ENCODE measurements at places on chromosomes 1 and 21.

DNA sequence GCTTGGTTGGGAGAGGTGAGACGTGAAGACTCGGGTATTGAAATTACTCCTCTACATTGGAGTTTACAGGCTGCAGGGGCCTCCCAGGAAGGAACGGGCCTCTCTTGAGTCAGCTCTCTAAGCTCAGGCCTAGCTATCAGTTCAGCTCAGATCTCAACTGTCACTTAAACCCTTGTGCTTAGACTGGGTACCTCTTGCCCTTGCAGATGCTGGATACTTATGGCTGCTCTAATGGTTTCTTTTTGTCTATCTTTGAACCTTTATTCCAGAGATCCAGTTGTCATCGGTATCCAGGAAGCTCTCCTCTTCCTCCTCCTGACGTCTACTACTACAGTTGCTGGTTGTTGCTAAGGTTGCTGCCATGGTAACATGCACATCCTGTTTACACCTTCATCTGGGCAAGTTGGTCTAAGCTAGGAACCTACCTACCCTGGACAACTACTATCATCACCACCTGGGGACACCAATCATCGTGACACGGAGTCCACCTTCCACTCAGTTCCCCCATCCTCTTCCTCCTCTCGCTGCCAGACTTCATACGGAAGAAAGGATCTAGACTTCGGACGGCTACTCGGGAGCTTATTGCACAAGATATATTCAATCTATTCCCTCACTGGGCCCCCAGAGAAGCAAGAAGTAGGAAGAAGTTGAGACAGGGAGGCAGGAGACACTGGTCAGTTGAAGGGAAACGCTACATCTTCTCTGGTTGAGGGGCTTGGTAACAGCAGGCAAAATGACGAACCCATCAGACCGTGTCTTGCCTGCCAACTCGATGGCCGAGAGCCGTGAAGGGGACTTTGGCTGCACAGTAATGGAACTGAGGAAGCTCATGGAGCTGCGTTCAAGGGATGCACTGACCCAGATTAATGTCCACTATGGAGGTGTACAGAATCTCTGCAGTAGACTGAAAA is 56.1 kb downstream of the ATP2B4 start:
- no peaks in the 10 kb centered on the region for H3K36me3 ChIP-seq
- peaks cover 12% of the 10 kb centered on the region for H3K4me1 ChIP-seq
- H3K4me3 ChIP-seq, result no peak overlapping the region

DNA sequence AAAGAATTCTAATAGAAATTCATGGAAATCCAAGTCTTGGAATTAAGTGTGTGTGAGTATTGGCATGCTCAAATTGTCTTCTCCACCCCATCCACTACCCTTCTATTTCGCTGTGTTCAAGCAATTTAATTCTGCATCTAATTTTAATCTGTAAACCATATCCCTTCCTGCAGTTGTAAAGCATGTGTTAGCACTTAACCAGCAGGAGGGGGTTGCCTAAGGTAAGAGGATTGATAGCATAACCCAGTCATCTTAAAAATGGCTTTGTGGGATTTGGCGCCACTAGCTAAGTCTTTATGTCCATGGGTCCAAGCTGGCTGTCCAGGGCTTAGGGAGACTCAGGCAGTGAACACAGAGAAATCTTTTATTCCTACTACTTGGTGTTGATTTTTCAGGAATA is 210.3 kb downstream of the PTPRC start:
- no peak overlapping the region for H3K27ac ChIP-seq
- no peak for DNase-seq
- H3K27me3 ChIP-seq, result no peaks in the 10 kb centered on the region
- H3K36me3 ChIP-seq, result no peaks in the 10 kb centered on the region
- H3K4me3 ChIP-seq, result no peak overlapping the region

DNA sequence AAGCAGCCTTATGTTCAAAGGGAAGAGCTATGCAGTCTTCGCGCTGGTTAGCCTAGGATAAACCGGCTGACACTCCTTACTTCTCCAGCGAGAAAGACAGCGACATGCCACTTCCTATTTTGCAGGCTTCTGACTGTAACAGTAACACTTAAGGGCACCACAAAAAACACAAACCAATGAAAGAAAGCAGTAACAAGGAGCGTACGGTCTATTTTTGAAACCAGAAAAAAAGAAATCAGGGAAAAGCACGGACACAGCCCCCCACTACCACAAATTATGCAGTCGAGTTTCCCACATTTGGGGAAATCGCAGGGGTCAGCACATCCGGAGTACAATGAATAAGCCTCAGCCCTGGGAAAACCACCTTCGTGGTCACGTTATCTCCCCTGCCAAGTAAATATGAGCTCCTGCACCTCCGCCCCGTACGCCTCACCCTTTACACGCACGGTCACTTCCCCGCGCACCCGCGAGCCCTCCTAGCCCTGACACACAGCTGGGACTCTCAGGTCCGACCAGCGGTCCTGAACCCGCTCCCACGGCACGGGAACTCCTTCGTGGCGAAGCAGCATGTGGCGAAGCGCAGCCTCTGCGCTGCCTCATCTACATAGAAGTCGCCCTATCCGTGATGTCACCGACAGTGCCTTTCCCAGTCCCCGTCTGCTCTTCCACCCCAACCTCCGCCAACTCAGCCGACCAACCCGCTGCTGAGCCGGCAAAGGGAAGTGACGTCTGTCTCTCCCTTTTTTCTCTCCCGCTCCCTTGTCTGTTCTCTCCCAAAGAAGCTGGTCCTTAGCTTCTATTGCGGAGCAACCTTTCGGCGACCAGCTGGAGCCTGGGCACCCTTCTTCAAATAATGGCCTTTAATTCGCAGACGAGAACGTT is 40.9 kb upstream of the PPIAL4F start:
- H3K27me3 ChIP-seq, result 0 out of 2 replicates have a peak, but pooled peaks cover 11% of the 10 kb centered on the region
- peaks cover 4% of the 10 kb centered on the region for H3K4me1 ChIP-seq
- peak overlapping the region; percentile 63 for H3K4me3 ChIP-seq
- H3K27ac ChIP-seq, result peak overlapping the region; percentile 96
- peak; percentile 95 for DNase-seq
- H3K36me3 ChIP-seq, result no peaks in the 10 kb centered on the region

GRCh38 chr1:202163281-202164270 is 3.2 kb upstream of the PTPN7 start:
- no peak overlapping the region for H3K27ac ChIP-seq
- no peaks in the 10 kb centered on the region for H3K36me3 ChIP-seq
- DNase-seq, result no peak
- H3K4me3 ChIP-seq, result no peak overlapping the region

- no peak overlapping the region for H3K27ac ChIP-seq
- no peaks in the 10 kb centered on the region for H3K27me3 ChIP-seq
- H3K4me1 ChIP-seq, result no peaks in the 10 kb centered on the region
- no peak overlapping the region for H3K4me3 ChIP-seq
- no peaks in the 10 kb centered on the region for H3K36me3 ChIP-seq
Measured at GRCh38 chr21:26397545-26397944, 175.5 kb downstream of the CYYR1 start.

DNA sequence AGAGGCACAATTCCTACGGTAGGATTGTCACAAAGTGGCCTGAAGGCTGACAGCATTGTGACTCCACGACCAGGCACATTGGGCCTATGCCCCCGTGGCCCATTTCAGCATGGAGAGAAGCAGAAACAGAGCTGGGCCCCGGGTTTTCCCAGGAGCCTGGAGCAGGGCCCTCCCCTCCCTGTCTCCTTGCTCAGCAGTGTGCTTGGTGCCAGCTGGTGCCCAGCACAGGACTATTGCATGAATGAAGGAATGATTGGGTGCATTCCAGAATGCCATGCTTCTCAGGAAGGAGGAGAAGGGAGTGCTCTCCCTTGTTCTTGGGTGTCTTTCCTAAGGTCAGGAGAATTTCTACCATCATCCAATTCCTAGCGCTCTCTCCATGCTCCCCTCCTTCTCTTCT is 33.7 kb downstream of the IER5 start:
- H3K27ac ChIP-seq, result no peak overlapping the region
- H3K4me3 ChIP-seq, result no peak overlapping the region
- H3K27me3 ChIP-seq, result no peaks in the 10 kb centered on the region
- DNase-seq, result no peak
- no peaks in the 10 kb centered on the region for H3K36me3 ChIP-seq

DNA sequence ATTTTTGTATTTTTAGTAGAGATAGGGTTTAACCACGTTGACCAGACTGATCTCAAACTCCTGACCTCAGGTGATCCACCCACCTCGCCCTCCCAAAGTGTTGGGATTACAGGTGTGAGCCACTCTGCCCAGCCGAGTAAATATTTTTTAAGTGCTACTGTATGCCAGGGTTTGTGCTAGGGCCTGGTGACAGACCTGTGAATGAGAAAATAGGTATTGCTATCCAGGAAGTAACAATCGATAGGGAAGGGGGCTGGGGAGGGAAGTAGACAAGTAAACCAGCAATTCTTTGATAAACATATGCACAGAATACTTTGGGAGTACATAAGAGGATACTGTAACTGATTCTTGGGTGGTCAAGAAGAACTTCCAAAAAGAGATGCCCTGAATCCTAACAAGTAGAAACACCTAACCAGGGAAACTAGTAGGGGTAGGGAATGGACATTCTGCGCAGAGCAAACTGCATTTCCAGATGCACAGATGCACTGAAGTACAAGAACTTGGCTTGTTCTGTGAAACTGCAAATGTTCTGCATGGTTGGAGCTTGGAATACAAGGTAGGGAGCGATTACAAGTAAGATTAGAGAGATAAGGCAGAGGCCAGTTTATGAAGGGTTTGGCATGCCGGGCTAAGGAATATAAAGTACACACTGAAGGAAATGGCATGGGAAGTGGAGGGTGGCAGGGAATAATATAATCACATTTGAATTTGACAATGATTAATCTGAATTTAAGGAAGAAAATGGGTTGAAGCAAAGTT is 19.0 kb upstream of the DOCK7 start:
- peaks cover 11% of the 10 kb centered on the region for H3K36me3 ChIP-seq
- H3K27ac ChIP-seq, result no peak overlapping the region

GRCh38 chr1:199243423-199244061 is 604.7 kb downstream of the PTPRC start:
- H3K27ac ChIP-seq, result no peak overlapping the region
- H3K4me1 ChIP-seq, result no peaks in the 10 kb centered on the region
- no peak overlapping the region for H3K4me3 ChIP-seq
- no peaks in the 10 kb centered on the region for H3K36me3 ChIP-seq
- no peaks in the 10 kb centered on the region for H3K27me3 ChIP-seq
- DNase-seq, result peak; percentile 77

- no peaks in the 10 kb centered on the region for H3K27me3 ChIP-seq
- no peak overlapping the region for H3K4me3 ChIP-seq
- no peak overlapping the region for H3K27ac ChIP-seq
- no peaks in the 10 kb centered on the region for H3K4me1 ChIP-seq
- DNase-seq, result peak; percentile 27
Measured at GRCh38 chr1:87495147-87495546, 166.5 kb downstream of the LMO4 start.

GRCh38 chr1:44411861-44412260 is 6.8 kb downstream of the RNF220 start:
- no peak overlapping the region for H3K27ac ChIP-seq
- no peak for DNase-seq
- H3K27me3 ChIP-seq, result peaks cover 46% of the 10 kb centered on the region
- no peak overlapping the region for H3K4me3 ChIP-seq
- H3K4me1 ChIP-seq, result peaks cover 38% of the 10 kb centered on the region
- peaks cover 3% of the 10 kb centered on the region for H3K36me3 ChIP-seq

DNA sequence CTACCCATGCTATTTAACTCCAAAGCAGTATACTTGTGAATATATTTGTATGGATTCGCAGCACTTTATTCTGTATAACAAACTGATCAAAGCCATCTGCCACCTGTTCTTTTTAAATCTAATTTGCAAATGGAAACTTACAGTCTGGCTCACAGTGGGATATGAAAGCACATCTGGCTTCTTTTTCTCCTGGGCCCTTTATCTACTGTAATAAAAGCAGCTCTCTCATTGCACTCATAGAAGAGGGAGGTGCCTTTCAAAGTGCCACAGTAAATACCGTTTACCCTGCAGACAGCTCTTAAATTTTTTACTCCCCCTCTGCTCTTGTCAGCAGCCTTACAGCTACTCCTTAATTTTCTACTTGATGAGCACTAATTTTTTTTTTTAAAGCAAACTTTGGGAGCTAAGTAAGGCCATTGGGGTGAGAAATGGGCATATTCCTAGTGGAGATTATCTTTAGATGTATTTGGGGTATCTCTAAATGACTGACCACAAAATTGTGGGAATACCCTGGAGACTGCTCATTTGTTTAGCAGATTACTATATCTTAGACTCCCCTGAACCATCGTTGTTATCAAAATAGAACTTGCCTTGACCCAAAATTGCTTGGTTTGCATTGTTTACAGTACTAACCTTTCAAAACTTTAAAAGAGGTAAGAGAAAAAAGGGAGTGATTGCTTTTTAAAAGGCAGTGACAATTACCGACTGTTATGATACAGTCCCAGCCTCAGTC is 110.1 kb downstream of the VPS13D start:
- no peaks in the 10 kb centered on the region for H3K36me3 ChIP-seq
- no peak overlapping the region for H3K27ac ChIP-seq
- H3K4me1 ChIP-seq, result 0 out of 2 replicates have a peak, but pooled peaks cover 6% of the 10 kb centered on the region
- H3K4me3 ChIP-seq, result no peak overlapping the region
- no peak for DNase-seq
- no peaks in the 10 kb centered on the region for H3K27me3 ChIP-seq

DNA sequence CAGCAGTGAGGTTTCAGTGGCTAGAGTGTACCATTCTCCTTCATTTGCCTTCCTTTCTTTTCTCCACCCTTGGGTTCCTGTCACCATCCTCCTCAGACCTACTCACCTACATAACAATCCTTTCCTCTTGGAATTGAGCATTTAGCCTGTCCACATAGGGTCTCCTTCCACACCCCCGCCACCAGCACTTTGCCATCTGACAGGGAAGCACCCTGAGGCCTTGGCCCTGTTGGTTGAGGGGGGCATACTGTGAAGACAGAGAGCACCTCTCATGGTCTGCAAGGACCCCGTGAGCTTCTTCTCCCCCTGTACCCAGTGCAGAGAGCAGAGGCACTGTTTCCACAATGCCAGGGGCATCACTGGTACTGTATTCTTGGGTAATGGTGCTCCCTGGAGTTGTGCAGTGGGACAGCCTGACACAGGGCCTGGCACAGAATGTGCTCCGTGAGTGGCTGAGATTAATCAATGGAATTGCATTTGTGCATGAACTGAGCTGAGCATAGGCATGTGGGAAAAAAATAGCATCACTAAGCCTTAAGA is 14.9 kb upstream of the SLC5A9 start:
- H3K4me3 ChIP-seq, result no peak overlapping the region
- DNase-seq, result no peak
- H3K4me1 ChIP-seq, result peaks cover 16% of the 10 kb centered on the region
- H3K36me3 ChIP-seq, result no peaks in the 10 kb centered on the region
- no peaks in the 10 kb centered on the region for H3K27me3 ChIP-seq
- no peak overlapping the region for H3K27ac ChIP-seq

DNA sequence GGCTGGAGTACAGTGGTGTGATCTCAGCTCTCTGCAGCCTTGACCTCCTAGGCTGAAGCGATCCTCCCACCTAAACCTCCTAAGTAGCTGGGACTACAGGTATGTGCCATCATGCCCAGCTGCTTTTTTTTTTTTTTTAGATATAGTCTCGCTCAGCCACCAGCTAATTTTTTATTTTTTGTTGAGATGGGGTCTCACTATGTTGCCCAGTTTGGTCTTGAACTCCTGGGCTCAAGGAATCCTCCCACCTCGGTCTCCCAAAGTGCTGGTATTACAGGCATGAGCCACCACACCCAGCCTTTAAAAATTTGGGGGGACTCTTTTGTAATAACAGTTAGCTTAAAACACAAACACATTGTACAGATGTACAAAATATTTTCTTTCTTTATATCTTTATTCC is 1.7 kb upstream of the SNX27 start:
- H3K27ac ChIP-seq, result no peak overlapping the region
- no peak for DNase-seq
- no peak overlapping the region for H3K4me3 ChIP-seq

- H3K27ac ChIP-seq, result no peak overlapping the region
- no peak for DNase-seq
- peaks cover 40% of the 10 kb centered on the region for H3K27me3 ChIP-seq
- no peaks in the 10 kb centered on the region for H3K36me3 ChIP-seq
Measured at GRCh38 chr1:228029281-228029680, 22.5 kb downstream of the WNT3A start.

GRCh38 chr1:109240158-109241152 is 8.9 kb upstream of the CELSR2 start:
- DNase-seq, result peak; percentile 87
- peaks cover 54% of the 10 kb centered on the region for H3K4me1 ChIP-seq
- peaks cover 25% of the 10 kb centered on the region for H3K36me3 ChIP-seq
- no peaks in the 10 kb centered on the region for H3K27me3 ChIP-seq
